ENCODE measurements at places on chromosomes 2 and 18. TPM values are rescaled to one million over a fixed set of nuclear protein-coding genes. Genes with fewer than 3 reads are reported as not detected.

DNA sequence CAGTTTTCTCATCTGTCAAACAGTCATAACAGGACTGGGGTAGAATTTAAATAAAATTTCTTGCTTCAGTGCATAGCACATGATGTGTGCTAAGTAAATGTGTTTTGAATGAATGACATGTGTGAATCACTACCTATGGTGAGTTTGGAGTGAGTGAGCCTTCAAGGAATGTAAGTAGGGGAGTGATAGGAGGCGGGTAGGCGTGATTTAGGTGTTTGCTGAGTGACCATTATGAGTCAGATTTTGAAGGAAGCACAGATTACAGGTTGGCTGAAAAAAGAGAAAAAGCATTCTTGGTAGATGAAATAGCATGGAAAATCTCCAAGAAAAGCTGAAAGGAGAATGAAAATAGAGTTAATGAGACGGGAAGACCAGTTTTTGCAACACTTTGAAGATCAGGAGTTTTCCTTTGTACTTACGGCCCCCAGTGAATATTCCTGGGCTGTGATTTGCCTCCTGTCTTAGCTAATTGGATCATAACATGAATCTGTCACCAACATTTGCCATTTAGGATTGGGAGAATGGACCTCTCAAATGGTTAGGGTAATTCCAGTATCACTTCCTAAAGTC lies 136.9 kb upstream of the GATA6 start:
- no peak for ATAC-seq

- ATAC-seq, result no peak
Observed at GRCh38 chr2:25654801-25655200, 18.6 kb downstream of the DTNB start.

FHL2 gene
- total RNA-seq, result 2.3 TPM

CNRIP1 gene
- not detected for total RNA-seq

DNA sequence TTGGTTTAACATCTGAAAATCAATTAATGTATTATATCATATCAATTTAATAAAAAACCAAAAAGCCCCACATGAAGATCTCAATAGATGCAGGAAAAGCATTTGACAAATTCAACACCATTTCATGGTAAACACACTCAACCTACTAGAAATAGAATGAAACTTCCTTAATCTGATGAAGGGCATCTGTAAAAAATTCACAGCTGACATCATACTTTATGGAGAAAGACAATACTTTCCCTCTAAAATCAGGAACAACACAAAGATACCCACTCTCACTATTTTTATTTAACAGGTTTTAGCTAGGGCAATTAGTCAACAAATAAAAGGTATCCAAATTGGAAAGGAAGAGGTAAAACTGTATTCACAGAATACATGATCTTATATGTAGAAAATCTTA lies 303.0 kb upstream of the ZEB2 start:
- no peak for ATAC-seq

SCTR gene
- total RNA-seq, result not detected

DNA sequence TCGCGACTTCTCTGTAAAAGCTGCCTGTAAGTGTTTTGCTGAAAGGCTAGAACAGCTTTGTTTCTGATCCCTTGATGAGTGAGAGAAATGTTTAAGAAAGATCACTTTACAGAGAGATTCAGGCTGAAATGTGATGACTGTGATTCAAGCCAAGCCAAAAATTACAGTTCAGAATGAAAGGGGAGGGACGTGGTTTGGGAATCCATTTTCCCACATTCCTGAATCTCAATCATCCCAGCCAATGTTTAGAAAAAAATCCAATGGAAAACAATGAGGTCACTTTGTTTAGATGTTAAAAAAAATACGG lies 416.7 kb downstream of the ARHGAP15 start:
- ATAC-seq, result no peak

All from activated T-helper 17 cell treated with anti-CD3 and anti-CD28 coated beads, Interleukin-2, amount 50 U/mL, for 72 hours (primary cell).